ENCODE measurements at places on chromosomes 6 and 20.

DNA sequence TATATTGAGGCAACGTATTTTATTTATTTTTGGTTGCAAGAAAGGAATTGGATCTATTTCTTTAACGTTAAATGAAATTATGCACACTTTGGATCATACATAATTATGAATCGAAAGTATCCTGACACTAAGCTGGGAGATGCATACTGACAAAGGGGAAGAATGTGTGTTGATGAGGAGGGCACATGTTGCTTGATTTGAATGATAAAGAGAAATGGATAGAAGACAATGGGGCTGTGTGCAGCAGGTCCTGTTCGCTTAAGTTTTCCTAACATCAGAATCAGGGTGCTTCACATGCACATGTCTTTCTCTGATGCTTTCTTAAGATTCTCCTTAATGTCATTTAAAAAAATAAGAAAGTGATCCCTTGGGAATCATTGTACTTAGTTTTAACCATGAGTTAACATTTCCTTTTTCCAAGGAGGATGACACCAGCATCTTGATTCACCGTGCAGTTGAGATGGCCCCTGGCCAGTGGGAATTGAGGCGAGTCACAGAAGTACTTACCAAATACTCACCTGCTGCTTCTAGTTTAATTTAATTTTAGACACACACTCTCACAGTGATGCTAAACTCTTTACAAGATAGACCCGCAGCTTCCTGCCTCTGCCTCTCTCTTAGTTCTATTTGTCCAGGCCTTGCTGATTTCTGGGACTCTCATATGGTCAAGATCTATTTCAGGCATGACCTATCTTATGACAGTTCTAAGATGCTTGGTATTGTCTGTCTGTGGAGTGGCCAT lies 116.5 kb downstream of the CLIC5 start:
- DNase-seq: no peak

DNA sequence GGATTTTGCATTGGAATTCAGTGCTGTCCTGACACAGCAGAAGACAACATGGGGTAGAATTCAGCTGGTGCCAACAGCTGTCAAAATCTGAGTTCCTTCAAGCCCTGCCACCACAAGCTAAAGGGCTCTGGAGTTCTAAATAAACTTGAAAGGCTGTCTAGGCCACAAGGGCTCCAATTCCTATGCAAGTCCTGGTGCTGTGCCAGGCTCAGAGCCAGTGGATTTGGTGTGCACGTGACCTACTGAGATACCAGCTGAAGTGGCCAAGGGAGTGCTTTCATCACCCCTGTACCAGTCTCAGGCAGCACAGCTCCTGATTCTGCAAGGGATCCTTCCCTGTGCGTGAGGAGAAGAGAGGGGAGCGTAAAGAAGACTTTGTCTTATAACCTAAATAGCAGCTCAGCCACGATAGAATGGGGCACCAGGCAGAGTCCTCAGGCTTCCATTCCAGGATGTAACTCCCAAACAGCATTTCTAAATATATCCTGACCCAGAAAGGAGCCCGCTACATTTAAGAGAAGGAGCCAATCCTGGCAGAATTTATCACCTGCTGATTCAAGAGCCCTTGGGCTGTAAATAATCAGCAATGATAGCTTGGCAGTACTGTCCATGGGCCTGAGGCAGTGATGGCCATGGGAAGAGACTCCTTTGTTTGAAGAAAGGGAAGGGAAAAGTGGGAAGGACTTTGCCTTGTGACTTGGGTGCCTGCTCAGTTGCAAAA lies 881.2 kb upstream of the EPHA7 start:
- DNase-seq: no peak

GRCh38 chr20:52469128-52469527 lies 277.5 kb upstream of the ZFP64 start:
- no peak for DNase-seq

DNA sequence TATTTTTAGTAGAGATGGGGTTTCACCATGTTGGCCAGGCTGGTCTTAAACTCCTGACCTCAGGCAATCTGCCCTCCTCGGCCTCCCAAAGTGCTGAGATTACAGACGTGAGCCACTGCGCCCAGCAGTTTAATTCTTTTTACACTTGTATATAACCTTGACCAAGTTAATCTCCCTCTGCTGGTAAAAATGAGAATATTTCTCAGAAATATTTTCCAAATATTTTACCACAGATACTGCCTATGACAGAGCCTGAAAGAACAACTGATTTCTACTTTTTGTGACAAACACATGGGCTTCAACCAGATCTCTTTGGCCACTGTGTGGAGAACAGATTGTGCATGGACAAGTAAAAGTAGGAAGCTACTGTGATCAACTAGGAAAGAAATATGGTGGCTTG lies 21.2 kb upstream of the NHSL1 start:
- no peak for DNase-seq

DNA sequence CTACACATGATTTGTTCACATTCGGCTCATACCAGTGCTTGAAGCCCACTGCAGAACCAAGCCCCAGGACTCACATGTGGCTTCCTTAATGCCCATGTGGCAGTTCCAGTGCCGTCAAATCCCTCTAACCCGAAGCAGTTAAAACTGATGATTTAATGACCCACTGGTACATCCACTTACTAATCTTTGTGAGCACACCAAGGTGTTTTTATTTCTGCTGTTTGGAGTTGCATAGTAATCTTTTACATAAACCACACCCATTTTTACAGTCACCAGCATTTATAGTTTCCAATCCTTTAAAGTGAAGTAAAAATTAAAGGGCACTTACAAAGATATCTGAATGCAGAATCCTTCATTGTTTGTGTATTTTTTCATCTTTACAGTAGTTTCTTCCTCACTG lies 232.0 kb downstream of the ANKRD60 start:
- DNase-seq: no peak

DNA sequence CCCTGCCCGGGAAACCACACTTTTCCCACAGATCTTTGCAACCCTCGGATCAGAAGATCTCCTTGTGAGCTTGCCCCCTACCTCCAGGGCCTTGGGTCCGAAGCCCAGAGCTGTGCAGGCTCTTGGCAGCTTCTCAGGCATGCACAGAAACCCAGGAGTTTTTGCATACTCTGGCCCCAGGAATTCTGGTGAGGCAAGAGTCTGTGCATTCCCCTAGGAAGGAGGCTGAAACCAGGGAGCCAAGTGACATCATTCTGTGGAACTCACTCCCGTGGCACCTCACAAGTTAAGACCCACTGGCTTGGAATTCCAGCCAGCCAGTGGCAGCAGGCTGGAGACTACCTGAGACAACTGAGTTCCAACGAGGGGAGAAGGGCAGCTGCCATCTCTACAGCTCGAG lies 100.1 kb downstream of the TNFRSF21 start:
- no peak for DNase-seq

GRCh38 chr6:101294676-101295075 lies 98.8 kb upstream of the GRIK2 start:
- no peak for DNase-seq

DNA sequence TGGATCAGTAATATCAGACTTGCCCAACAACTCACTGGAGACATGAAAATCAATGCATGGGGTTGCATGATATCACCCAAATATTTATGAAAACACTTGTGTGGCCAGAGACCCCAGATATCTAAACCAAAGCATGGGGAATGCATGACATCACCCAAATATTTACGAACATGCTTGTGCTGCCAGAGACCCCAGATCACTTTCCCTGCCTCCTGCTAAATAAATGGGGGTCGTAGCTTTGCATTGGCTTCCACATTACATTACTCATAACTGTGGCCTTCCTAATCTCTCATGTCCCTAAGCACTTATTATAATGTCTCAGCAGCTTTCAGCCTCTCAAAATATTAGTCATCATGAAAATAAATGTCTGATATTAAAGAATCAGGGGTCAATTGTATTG lies 838.0 kb upstream of the DEFB115 start:
- DNase-seq: no peak

DNA sequence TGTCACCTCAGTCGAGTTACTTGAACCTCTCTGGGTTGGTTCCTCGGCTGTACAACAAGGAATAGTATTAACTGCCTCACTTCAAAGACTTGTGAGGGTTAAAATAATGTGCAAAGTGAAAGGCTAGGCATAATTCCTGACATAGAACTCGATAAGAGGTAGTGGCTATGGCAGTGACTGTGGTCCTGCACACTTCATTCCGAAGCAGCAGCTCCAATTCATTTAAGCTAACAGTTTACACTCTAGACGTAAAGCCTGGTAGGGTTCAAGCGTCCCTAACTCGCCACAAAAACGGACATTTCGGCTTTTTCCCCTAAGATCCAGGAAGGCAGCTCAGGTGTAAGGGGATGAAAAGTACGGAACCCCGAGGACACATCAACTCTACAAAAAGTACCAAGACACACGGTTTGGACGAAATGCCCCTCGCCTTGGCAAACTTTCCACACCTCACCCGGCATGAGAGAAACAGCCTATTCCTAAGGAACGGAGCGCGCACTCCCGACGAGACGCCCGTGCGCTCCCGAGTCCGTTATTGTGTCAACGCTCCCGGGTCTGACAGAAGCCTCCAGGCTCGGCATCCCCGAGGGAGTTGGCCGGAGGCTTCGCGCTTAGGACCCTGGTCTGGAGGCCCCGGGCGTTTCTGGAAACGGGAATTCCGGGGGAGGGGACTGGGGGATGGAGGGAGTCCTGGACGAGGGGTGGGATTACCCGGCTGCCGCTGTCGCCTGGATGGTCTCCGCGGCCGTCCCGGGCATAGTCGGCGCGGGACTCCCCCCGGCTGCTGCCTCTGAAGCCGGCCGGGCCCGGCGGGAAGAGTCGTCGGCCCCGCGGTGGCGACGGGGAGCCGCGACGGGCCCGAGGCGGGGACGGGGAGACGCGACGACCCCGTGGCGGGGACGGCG lies 937 bp downstream of the ZNF318 start:
- peak; percentile 42 for DNase-seq

DNA sequence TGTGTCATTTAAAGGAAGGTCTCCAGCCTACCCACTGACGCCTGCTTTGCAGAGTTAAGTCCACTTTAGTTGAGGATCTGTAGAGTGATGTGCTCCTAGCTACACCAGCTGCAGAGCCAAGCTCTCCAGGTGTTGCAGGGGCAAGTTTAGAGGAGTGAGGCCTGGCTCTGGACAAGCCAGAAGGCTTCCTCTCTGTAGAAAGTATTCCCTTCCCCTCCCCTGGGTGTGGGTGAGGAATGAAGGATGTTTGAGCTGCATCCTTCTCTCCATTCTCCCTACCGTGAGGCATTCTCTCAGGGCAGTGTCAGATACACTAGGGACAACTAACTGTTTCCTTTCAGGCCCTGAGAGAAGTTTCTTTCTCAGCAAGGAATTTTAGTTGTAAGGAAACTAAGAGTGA lies 66.5 kb downstream of the ELOVL5 start:
- no peak for DNase-seq

GRCh38 chr6:7311176-7311575 lies 1.8 kb downstream of the SSR1 start:
- no peak for DNase-seq

DNA sequence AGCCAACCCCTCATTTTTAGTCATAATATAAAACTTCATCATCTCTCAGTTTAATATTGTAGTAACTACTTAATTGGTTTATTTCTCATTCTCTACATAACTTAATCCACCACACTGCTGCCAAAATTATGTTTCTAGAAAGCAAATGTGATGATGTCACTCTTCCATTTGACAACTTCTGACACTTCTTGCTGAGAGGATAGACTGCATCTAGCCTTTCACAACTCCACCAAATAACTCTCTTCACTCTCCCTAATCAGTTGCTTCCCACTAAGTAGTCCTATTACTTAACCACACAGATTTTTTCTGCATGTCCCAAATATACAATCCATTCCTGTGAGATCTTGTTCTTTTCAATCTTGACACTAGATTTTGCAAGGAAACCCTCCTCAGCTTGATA lies 951.3 kb downstream of the EPHA7 start:
- no peak for DNase-seq

GRCh38 chr6:155108070-155108820 lies 113.1 kb downstream of the TIAM2 start:
- no peak for DNase-seq

All from muscle of arm (tissue), 14 donors.